A549 treated with ZK216348 at 1 μM for 4 hours (cell line): ENCODE measurements at places on chromosomes 5 and 9. TPM values are rescaled to one million over a fixed set of nuclear protein-coding genes. Genes with fewer than 3 reads are reported as not detected.

IL3 gene
- total RNA-seq, result not detected in 5 replicates

ZNF883 gene
- total RNA-seq, result 0.81 to 0.97 TPM (median 0.92 TPM) in 5 replicates

GPX3 gene
- 12.1 to 20.9 TPM (median 17.2 TPM) in 5 replicates for total RNA-seq

ZNF608 gene
- total RNA-seq, result 0.41 to 0.68 TPM (median 0.58 TPM) in 5 replicates

SPINK7 gene
- not detected in 5 replicates for total RNA-seq

SV2C gene
- 0.01 to 0.02 TPM in 2 of 5 replicates, not detected in the others for total RNA-seq

GFI1B gene
- total RNA-seq, result not detected in 5 replicates

DMRT3 gene
- not detected in 5 replicates for total RNA-seq

OLFML2A gene
- 16.5 to 31.7 TPM (median 24.6 TPM) in 5 replicates for total RNA-seq

SLC36A2 gene
- not detected in 5 replicates for total RNA-seq

FOXD4L6 gene
- total RNA-seq, result not detected in 5 replicates

ZDHHC11B gene
- 1.1 to 1.8 TPM (median 1.5 TPM) in 5 replicates for total RNA-seq

PCA3 gene
- total RNA-seq, result not detected in 5 replicates

NDFIP1 gene
- total RNA-seq, result 36.6 to 57.2 TPM (median 51.9 TPM) in 5 replicates

ALG2 gene
- 40.7 to 50.8 TPM (median 47.4 TPM) in 5 replicates for total RNA-seq

PCDH1 gene
- total RNA-seq, result 1.6 to 4.8 TPM (median 3.1 TPM) in 5 replicates

ELOVL7 gene
- total RNA-seq, result 7.4 to 14.1 TPM (median 11.3 TPM) in 5 replicates

NR2F1 gene
- 3.6 to 5.3 TPM (median 4.4 TPM) in 5 replicates for total RNA-seq

CKMT2 gene
- total RNA-seq, result not detected in 5 replicates

C5orf58 gene
- total RNA-seq, result not detected in 5 replicates

SPOCK1 gene
- total RNA-seq, result 8.0 to 26.8 TPM (median 17.2 TPM) in 5 replicates

SLC12A7 gene
- total RNA-seq, result 19.8 to 34.2 TPM (median 30.1 TPM) in 5 replicates
